Left cardiac atrium (tissue), 4 donors: ENCODE measurements at places on chromosomes 4 and X.

DNA sequence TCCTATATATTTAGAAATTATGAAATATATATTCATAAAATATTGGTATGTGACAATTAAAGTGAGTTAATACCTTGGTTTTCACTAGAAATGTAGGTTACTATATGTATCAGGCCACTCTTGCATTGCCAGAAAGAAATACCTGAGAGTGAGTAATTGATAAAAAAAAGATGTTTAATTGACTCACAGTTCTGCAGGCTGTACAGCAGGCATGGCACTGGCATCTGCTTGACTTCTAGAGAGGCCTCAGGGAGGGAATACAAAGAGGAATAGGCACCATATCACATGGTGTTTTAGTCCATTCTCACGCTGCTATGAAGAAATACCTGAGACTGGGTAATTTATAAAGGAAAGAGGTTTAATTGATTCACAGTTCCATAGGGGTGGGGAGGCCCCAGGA is 1560.6 kb downstream of the STIM2 start:
- no peak for DNase-seq

DNA sequence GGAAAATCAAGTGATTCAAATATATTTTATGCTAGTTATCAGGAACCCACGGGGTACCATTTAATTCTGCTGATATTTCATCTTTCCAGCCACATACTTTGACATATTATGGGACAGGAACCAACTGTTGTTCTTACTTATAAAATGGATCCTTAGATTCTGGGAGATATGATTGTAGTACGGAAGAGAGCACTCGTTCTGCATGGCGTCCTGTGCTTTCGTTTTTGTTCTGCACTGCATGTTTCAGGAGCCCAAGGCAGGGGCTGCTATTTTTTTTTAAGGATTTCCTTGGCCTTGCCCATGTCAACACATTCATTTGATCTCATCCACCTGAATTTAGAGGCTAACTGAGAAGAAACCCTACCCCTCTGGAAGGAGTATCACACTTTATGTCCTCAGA is 245.5 kb upstream of the TLL1 start:
- no peak for DNase-seq

GRCh38 chr4:81826335-81826734 is 354.6 kb upstream of the RASGEF1B start:
- DNase-seq, result no peak

- no peak for DNase-seq
These were observed 755.1 kb upstream of the IGFBP7 start for GRCh38 chr4:57865264-57865663.

GRCh38 chr4:61308033-61308432 is 107.9 kb downstream of the ADGRL3 start:
- no peak for DNase-seq

GRCh38 chr4:86641516-86642090 is 47.5 kb downstream of the PTPN13 start:
- DNase-seq, result no peak

- no peak for DNase-seq
These were observed 37.1 kb upstream of the ELF2 start for GRCh38 chr4:139214039-139214534.

- no peak for DNase-seq
These were observed 158.2 kb upstream of the NOCT start for GRCh38 chr4:138857416-138857815.

DNA sequence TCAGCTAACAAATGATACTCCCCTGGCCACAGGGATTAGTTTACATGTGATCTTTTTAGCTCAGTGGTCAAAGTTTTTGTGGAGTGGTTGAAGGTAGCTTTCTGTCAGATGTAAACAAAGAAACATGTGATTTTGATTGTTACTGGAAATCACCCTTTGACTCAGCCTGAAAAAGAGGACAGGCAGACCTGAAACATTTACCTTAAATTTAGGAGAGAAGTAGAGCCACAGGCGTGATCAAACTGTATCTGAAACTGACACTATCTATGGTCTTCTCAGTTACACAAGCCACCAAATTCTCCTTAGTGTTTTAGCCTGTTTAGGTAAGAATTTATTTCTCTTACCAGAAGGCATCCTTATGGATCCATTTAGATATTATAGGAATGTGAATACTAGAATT is 136.7 kb downstream of the CBLL2 start:
- no peak for DNase-seq

- no peak for DNase-seq
These were observed 36.6 kb downstream of the PITX2 start for GRCh38 chr4:110586131-110586850.

GRCh38 chrX:45445745-45446412 is 245.2 kb upstream of the DIPK2B start:
- no peak for DNase-seq

DNA sequence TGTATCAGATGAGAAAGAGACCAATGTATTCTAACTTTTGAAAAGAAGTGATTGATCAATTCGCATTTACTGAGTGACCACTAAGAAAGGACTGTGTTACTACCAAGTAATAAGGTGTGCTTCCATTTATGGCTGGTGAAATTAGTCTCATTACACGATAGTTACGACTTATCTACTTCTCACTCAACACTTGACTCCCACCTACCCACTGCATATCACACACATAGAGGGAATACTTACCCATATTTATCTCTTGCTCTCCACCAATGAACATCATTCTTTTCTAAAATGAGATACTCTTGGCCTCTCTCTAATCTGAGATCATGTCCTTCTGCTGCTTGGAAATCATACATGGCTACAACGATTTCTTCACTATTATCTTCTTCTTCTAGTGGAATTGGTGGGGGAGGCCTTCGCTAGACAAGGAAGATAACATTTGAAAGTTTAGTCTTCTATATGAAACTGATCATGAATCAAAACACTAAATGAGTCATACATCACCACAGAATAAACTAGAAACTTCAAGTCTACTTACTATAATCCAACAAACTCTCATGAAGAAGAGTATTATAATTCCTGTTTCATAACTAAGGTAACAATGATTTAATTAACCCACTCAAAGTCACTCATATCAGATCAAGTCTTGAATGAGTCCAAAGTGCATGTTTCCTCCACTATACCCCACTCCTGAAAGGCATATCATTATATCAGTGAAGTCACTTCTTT is 33.7 kb upstream of the TXK start:
- DNase-seq, result no peak

GRCh38 chr4:174036576-174036975 is 246.9 kb downstream of the FBXO8 start:
- DNase-seq, result no peak

- DNase-seq, result no peak
These were observed 28.7 kb downstream of the RS1 start for GRCh38 chrX:18643243-18643642.

DNA sequence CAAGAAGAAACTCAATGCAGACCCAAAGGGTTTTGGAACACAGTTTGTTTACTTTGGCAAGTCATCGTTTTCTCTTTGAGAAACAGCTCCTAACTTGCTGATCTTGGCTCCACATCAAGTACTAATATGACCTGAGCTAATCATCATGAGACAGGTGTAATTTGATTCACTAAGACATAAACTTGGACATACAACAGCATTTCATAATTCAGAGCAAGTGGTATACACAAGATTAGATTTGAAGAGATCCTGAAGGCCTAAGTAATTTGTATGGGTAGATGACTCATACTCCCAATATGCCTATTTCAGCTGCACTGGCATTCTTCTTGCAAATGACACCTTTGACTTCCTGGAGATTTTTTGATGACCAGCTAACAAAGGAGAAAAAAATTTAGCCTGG is 1521.7 kb downstream of the RPA4 start:
- no peak for DNase-seq

DNA sequence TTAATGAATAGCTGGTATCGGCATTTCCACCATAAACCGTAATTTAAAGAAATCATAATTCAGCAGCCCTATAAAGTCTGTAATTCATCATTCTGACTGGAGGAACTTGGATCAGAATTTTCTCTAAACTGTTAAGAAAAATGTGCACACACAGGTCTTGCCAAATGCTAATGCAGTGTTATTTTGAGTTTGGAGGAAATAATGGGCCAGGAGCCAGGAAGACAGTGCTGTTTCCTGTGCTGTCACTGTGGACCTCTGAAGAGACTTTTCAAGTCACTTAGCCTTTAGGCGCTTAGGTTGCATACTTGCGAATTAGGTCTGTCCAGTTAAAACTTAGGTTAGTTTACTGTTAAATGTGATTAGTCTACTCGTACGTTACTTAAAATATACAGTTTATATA is 137.5 kb upstream of the ANXA3 start:
- DNase-seq, result no peak

GRCh38 chrX:148223361-148223760 is 242.2 kb downstream of the FMR1NB start:
- no peak for DNase-seq

DNA sequence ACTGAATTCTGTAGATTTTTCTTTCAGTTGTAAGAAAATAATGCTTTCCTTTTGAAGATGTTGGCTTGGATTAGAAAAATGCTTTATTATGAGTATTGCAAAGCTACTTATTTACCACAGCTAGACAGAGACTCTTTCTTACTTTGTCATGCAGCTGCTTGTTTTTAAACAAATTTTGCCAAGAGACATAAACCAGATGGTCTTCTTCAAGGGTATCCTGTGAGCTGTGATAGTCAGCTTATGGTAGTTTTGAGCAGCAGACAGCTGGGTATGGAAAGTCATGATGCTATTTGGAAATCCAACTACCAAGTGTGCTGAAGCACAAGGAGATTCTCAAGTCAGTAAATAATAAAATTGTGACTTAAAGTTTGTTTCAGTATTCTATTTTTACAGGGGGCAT is 941.5 kb downstream of the DMD start:
- no peak for DNase-seq

GRCh38 chr4:1294424-1294823 is 4.7 kb downstream of the MAEA start:
- DNase-seq, result no peak

- no peak for DNase-seq
These were observed 57.1 kb downstream of the ADD1 start for GRCh38 chr4:2900741-2901140.

DNA sequence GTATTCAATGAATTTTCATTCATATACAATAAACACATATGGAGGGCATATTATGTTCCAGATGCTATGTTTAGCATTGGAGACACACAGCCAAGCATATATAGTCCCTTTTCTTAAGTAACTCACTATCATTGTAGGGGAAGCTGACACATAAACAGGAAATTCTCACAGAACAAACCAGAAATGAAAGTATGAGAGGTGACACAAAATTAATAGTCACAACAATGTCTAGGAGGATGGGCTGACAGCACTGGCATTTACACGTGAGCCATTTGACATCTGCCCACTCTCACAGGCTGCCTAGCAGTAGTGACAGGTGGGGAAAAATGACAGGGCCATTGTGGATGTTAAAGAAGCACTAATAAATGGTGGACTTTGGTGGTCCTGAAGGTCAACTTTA is 2.6 kb upstream of the CNOT6L start:
- DNase-seq, result no peak
